ENCODE measurements at places on chromosomes 12 and 14.

DNA sequence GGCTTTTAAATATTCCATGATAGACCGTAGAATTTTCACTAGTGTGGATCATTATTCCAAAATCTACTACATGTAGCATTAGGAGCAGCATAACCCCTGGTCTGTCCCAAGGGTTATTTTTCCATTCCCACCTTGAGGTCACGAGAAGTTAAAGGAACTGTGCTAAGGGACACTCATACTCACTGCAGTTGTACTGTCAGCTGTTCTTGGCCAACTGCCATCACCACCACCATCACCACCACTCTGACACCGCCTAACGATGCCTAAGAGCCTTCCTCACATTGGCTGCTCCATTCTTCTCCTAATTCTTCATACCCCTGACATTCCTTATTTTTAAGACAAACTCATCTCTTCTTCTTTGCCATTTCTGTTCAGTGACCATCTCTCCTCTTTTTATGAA, 13.4 kb upstream of the PTGDR start:
- DNase-seq, result no peak

GRCh38 chr12:14254781-14255180, 110.7 kb upstream of the ATF7IP start:
- DNase-seq, result no peak

DNA sequence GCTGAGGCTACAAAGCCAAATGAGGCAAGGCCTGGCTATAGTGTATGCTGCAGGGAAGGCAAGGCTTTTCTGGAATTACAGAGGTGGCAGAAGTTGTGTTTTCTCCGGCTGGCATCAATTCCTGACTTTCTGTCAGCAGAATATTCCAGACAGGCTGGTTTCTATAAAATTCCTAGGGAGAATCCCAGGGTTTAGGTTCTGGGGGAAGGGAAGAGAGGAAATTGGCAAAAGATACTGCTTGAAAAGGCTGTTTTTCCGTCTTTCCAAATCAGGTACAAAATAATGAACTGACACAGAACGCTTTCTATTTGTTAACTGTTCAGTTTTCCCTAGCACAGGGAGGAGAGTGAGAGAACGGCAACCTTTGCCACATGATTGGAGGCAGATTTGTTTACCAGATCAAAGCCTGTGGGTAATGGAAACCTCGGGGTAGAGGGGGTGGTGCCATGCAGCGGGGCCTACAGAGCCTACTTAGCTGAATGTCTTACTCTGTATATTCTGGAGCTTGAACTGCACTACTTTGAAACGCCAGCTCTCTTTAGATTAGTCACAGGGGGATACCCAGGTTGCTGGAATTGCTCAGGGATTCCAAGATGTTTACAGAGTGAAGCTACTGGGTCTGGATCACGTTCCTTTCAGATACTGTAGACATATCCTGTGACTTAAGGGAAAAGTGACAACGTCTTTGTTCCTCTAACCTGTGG, 65.8 kb upstream of the DACT1 start:
- DNase-seq, result no peak

GRCh38 chr14:77409131-77409533, 14.2 kb downstream of the NOXRED1 start:
- no peak for DNase-seq

GRCh38 chr12:129871991-129872972, 31.5 kb downstream of the TMEM132D start:
- DNase-seq, result no peak

GRCh38 chr12:62075870-62076269, 184.3 kb upstream of the USP15 start:
- DNase-seq, result peak; percentile 65
